ENCODE measurements at places on chromosomes 7 and 10.

DNA sequence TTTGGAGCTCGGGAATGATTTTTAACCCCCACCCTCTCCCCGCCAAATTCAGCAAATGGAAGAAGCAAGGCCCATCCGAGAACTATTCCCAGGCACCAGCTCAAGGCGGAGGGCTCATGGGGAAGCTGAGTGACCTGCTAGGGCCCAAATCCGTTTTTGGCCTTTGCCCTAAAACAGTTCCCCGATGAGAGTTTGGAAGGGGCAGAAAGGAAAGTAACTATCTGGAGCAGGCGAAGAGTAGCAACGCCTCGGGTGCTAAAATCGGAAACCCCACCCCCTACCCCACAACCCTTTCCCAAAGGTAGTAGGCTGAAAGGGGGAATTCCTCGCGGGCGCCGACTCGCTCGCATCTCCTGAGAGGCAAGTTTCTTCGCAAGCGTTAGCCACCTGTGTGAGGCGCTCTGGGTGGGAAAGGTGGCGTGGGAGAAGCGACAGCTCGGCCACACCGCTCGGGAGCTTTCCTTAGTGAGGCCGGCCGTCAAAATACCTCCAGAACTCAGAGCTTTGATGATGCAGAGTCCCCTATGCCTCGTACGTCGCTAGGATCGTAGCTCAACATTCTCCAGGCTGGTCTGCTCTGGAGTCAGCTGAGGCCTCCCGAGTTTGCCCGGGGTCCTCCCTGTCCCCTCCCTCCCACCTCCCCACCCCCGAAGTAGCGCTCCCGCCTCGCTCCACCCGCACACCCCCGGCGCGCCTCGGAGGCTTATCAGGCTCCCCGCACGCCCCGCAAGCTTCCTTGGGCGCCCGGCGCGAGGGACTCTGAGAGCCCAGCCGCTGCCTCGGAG lies 642 bp upstream of the PRKG1 start:
- DNase-seq: no peak

- no peak for DNase-seq
These were observed 15.3 kb upstream of the ADAM22 start for GRCh38 chr7:87918740-87919139.

DNA sequence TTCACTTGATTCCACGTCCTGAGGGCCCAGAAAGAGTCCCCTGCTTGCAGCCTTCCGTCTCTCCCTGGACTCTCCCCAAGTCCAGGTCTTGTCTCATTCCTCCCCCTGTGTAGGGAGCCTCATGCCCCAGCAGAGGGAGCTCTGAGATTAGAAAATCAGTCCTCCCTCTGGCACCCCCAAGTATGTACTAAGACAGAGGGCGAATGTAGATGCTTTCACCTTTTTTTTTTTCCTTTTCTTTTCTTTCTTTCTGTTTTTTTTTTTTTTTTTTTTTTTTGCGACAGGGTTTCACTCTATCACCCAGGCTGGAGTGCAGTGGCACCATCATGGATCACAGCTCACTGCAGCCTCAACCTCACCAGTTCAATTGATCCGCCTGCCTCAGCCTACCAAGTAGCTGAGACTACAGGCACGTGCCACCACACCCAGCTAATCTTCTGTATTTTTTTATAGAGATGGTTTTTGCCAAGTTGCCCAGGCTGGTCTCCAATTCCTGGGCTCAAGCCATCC lies 10.3 kb downstream of the SFXN3 start:
- DNase-seq: peak; percentile 39

DNA sequence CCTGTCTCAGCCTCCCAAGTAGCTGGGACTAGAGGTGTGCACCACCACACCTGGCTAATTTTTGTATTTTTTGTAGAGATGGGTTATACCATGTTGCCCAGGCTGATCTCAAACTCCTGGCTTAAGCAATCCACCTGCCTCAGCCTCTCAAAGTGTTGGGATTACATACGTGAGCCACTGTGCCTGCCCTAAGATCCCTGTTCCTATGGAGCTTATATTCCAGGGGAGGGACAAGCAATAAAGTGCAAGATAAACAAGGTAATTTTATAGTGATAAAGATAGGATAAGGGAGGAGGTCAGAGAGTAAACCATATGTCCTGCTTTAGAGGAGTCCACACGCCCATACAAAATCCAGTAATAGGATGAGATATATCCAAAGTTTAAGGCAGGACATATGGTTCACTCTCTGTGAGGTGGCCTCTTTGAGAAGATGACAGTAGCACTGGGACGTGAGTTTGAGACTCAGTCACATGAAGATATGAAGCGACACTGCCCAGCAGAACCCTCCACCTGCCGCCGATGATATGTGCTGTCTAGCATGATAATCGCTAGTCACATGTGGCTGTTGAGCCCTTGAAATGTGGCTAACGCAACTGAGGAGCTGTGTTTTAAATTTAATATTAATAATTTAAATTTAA lies 113.5 kb upstream of the PDCD4 start:
- DNase-seq: no peak

DNA sequence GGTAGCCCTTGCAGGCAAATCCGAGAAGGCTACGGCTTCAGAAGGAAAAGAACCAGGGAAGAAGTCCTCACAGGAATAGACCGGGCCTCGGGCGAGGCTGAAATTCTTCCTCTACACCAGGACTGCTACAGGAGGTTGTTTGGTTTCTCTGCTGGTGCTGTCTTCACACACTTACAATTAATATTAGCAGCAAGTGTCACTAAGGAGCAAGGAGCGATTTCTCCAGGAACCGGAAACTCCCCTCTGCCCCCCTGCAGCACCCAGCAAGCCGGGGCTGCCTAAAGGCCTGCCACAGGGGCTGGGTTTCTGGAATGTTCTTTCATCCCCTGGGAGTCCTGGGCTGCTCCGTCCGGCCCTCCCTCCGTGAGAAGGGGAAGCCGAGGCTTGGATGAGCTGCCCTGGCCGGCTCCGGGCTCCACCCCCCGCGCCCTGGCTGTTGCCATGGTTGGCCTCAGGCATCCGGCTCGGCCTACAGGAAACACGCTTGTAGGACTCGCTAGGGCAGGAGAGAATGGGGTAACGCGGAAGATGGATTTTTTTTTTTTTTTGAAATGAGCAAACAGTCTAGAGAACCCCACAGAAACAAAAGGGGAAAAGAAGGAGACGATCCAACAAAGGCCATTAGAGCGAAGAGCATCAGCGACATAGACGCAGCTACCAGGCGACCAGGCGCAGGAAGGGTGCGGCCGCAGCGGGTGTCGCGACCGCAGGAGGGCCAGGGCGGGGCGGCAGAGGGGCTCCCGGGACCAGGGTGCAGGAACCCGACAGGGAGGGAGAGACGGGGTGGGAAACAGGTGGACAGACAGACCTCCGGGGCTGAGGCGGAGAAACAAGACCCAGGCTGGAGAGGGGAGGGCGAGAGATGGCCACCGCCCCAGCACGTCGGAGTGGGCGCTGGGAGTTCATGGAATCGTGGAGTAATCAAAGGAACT lies 33.0 kb downstream of the EN2 start:
- no peak for DNase-seq

- DNase-seq: no peak
These were observed 998.3 kb downstream of the GATA3 start for GRCh38 chr10:9052767-9053166.

GRCh38 chr10:17257466-17258321 lies 29.7 kb downstream of the VIM start:
- peak; percentile 32 for DNase-seq

GRCh38 chr10:8073691-8074416 lies 19.4 kb downstream of the GATA3 start:
- no peak for DNase-seq
